ENCODE measurements at places on chromosomes 3 and 15.

- DNase-seq, result peak; percentile 35
Measured at GRCh38 chr15:68279779-68280753, 2.5 kb downstream of the FEM1B start.

- DNase-seq, result no peak
Measured at GRCh38 chr3:129623447-129624118, 17.1 kb upstream of the PLXND1 start.

GRCh38 chr3:163056874-163057497 lies 1560.4 kb downstream of the OTOL1 start:
- DNase-seq, result peak; percentile 46

DNA sequence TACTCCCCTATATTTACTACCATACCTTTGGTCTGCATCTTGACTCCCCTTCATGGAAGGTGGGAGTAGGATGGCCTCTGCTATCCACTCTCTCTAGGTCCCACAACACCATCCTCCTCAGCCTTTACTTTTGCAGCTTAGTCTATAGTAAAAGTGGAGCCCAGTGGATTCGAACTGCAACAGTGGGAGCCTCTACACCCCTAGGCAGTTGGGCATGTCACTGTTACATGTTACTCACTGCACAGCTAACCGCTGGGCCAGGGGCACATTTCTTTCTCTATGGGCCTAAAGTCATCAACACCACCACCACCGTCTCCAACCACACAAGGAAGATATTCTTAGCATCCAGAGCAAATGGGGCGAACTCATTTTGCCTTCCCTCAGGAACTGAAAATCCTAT lies 62.9 kb downstream of the KLF13 start:
- no peak for DNase-seq

DNA sequence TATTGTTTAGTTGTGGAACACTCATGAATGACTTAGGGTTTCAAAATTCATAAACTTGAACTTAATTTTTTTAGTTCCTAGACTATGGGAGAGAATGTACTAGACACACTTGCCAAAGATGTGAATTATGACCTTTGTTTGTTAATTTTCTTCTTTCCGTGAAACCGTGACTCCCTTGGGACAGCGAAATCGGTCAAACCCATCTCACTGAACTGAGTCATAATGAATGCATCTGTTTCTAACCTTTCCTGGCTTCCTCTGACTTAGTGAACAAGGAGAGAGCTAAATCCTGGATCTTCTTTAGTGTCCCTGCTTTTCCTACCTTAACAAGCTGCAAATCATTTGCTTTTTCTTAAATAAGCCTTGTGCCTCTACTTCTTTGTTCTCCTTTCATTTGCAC lies 85.5 kb downstream of the LARS2 start:
- DNase-seq, result no peak

DNA sequence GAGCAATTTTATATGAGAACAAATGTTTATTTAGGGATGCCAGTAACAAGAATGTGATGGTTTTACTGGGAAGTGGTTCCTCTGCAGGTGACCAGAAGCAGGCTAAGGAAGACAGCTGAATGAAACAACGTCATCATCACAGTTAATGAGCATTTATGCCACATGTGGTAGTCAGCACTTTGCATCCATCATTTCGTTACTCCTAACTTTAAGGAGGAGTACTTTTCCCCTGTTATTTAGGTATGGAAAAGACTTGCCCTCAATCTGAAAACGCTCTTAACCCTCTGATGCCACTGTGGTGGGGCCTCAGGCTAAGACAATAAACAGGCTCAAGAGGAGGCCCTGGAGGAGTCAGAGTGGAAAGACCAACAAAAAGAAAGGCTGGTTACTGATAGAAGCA lies 31.2 kb downstream of the INTS14 start:
- DNase-seq, result no peak

DNA sequence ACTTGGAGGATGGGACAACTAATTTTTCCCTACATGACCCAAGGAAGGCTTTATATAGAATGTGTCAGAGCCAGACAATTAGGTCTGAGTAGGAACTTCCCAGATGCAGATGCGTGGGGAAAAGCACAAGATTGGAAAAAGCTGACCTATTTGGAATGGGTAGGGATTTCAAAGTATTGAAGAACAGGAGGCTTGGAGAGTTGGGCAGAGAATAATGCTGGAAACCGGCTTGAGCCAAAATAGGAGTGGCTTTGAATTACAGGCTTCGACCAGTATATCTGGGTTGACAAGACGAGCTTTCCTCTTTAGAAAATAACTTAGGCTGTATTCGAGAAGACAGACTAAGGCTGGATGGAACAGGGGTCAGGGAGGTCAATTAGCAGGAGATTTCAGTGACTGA lies 181.1 kb downstream of the GBE1 start:
- no peak for DNase-seq

All from inflammatory macrophage treated with lipopolysaccharide for 4 hours (primary cell).